CD4-positive, alpha-beta T cell treated with Interleukin-10 for 1 hour (primary cell): ENCODE measurements at places on chromosomes 11 and 22.

- peak; percentile 92 for DNase-seq
These were observed at the start of gene FAM89B for GRCh38 chr11:65572356-65573051. Gene FAM89B (plus strand): TSS chr11:65572538. CDS start chr11:65572670, 132 bp downstream.

GRCh38 chr11:27524155-27524554 is 17.6 kb upstream of the LIN7C start:
- DNase-seq: no peak

DNA sequence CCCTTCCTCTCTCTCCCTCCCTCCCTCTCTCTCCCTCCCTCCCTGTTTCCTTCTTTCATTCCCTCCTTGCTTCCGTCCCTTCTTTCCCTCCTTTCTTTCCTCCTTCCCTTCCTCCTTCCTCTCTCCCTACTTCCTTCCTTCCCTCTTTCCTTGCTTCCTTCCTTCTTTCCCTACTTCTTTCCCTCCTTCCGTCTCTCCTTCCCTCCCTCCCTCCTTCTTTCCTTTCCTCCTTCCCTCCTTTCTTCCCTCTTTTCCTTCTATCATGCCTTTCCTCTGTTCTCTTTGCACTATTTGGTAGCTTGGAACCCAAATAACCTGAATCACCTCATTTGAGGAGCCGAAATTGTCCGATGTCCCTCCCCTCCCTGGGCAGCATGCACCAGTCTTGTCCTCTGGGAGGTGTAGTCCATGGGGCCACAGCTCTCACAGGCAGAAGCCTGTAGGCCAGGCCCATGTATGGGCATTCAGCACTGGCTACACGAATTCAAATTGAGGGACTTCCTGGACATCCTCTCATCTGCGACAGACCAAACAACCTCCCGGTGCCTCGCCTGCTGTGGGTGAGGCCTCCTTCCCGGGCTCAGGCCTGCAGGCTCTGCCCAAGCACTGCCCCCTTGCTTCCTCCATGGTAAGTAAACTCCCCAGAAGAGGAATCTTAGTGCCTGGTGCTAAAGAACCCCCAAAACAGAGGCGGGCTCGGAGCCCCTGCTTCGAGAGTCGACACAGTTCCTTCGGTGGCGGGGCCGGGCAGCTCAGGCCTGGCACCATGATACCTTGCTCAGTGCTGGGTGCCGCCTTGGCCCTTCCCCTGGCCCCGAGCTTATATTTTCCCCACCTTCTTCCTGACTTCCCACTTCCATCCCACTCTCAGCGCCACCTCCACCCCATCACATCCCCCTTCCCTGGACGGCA is 454.1 kb upstream of the CADM1 start:
- DNase-seq: no peak

DNA sequence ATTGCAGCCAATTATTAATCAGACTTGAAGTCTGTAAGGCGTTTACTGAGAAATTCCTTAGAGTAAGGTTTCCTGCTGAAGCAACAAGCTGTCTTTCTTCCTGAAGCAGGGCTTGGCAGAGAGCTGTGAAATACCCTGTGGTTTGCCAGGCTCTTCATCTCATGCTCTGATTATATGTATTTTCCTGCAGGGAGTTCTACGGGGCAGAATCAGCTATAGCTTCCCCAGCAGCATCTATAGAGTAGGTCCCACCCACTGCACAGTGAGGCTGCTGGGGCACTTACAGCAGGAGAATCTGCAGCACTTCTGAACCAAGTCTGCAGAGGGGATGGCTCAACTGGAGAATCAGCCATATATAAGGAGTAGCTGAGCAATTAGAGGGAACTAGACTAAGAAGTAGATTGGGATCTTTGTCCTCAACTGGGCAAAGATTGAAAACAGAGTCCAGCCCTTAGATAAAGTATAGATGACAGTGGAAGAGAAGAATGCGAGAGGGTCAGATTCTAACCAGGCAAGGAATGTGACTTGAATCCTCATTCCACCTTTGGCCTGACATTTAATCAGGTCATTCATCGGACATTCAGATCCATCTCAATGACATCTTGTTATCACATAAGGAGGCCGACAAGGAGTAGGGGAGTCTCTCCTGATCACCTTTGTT is 37.6 kb downstream of the CNTF start:
- DNase-seq: no peak

DNA sequence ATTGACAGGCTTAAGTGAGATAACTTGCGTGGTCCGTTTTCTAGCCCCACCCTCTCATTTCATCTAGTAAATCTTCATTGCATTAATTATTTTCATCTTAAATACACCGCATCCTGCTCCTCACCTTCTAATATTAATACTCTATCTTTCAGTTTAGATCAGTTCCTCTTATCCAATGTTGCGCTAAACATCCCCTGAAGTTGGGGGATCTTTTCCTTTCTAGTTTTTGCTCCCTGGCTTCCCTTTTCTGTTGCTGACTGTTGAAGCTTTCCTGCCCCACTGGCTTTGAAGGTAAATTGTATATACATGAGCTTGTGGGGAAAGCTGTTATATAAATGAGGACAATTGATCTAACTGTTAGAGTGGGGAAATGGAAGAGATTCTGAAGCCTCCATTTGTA is 7.2 kb downstream of the CAT start:
- DNase-seq: no peak

GRCh38 chr22:39994566-39995392 is at the start of gene FAM83F:
Gene FAM83F (plus strand): TSS chr22:39994954. CDS start chr22:39995043, 89 bp downstream.
- DNase-seq: peak; percentile 22

- peak; percentile 44 for DNase-seq
These were observed 33.6 kb downstream of the ASRGL1 start for GRCh38 chr11:62370743-62371440.

DNA sequence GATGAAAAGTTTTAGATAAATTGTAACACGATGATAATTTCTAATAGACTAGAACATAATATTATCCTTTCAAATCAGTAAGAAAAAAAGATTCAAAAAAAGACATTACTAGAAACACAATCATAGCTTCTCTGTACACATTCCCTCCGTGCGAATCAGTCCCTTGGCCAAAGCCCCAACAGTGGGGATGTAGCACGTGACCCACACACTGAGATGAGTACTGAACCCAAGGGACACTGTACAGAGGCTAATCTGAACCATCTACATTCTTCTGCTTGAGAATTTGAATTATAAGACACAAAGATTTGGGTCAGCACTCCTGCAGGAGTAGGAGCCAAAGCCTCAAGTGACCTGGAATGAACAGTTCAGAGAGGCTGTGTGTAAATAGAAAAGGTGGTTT is 353.7 kb downstream of the INSC start:
- no peak for DNase-seq

- DNase-seq: no peak
These were observed 12.2 kb downstream of the CBL start for GRCh38 chr11:119218141-119218878.

DNA sequence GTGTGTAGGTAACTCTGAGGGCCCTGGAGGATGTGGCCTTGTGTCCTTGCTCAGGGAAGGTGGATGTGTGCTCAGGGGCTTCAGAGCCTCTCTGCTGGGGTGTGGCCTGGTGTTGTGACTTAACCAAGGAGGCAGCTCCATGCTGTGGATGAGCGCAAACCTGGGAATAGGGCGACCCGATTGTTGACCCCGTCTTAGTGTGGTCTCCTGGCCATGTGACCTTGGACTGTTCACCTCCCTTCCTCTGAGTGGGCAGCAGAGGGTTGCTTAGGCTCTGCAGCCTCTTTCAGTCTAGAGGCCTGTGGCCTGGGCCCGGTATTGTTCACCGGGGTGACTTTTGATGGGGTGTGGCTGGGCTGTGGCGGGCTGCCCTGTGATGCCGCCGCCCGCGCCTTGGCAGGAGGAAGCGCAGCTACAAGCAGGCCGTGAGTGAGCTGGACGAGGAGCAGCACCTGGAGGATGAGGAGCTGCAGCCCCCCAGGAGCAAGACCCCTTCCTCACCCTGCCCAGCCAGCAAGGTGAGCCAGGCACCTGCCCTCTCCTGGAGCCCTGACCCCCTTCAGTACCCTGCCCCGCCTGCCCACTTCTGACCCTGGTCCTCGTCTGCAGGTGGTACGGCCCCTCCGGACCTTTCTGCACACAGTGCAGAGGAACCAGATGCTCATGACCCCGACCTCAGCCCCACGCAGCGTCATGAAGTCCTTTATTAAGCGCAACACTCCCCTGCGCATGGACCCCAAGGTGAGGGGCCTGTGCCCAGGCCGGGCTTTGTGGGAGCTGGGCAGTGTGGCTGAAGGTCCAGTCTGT is 16.7 kb downstream of the INCENP start:
- DNase-seq: no peak

- DNase-seq: no peak
These were observed 3.4 kb downstream of the TSKU start for GRCh38 chr11:76786441-76787014.

- DNase-seq: no peak
These were observed 71.5 kb upstream of the RTL6 start for GRCh38 chr22:44569561-44569991.

GRCh38 chr11:132106096-132106982 is 735.9 kb downstream of the NTM start:
- no peak for DNase-seq

GRCh38 chr11:115197433-115197832 is 306.8 kb downstream of the CADM1 start:
- DNase-seq: no peak

GRCh38 chr11:133339495-133340140 is 192.7 kb downstream of the OPCML start:
- no peak for DNase-seq

- no peak for DNase-seq
These were observed 90.5 kb upstream of the ARHGAP32 start for GRCh38 chr11:129282634-129283033.

GRCh38 chr11:132094598-132094997 is 724.2 kb downstream of the NTM start:
- no peak for DNase-seq

- DNase-seq: no peak
These were observed 4.8 kb upstream of the ARHGEF12 start for GRCh38 chr11:120331301-120331996.

GRCh38 chr11:133559382-133559781 is 27.1 kb upstream of the OPCML start:
- DNase-seq: no peak

- DNase-seq: no peak
These were observed 17.1 kb downstream of the CXCR5 start for GRCh38 chr11:118900535-118901384.

DNA sequence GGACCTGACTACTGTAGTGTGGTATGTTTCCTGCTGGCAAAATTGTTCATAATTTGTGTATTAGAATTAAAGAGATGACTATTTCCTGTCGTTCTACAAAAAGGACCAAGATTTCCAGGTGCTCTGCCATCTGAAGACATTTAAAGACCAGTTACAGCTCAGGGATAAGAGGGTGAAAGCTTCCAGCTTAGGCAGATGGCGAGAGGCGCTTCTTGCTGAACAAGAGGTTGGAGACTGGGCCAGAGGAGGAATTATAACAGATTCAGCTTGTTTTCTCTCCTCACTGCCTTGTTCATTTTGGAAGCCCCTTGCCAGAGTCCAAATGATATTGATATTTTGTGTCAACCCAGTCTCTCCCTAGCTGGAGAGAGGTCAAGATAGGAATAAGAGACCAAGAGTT is 23.1 kb upstream of the NNMT start:
- DNase-seq: no peak

DNA sequence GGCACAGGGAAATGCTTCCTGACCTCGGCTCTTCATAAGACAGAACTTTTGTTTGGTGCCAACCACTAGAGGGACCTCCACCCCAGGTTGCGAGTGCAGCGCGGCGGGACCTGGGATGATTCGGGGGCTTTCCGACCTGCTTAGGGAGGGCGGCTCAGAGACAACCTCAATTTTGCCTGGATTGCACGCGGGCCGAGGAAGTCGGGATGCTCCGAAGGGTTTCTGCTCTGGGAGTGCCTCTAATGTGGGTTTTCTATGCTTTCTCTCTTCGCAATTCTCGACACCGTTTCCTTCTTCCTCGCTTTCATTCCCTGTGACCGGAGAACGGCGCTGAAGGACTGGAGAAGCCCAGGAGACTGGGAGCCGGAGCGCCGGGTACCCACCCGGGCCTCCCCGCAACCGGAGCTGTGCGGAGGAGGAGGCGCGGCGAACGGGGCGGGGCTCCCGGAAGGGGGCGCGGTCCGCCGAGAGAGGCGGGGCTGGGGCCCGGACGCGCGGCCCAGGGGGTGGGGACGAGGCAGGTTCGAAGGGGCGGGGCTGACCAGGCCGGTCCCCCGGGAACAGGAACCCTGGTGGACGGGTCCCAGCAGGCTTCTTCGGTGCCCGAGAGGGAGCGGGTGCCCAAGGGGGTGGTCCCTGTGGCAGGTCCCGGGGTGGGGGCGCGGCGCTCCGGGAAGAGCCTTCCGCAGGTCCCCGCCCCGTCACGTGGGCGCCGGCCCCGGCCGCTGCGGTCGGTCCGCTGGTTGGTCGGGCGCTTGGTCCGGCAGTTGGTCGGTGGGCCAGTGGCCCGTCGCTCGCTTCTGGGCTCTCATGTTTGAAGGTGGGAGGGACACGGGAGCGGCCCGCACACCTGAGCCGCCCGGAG is at the start of gene PPFIBP2:
PPFIBP2 (plus strand) TSS at position 766 of the 865 bp plus-strand sequence. CDS start 35,477 bp downstream, outside the sequence.
- DNase-seq: peak; percentile 84

DNA sequence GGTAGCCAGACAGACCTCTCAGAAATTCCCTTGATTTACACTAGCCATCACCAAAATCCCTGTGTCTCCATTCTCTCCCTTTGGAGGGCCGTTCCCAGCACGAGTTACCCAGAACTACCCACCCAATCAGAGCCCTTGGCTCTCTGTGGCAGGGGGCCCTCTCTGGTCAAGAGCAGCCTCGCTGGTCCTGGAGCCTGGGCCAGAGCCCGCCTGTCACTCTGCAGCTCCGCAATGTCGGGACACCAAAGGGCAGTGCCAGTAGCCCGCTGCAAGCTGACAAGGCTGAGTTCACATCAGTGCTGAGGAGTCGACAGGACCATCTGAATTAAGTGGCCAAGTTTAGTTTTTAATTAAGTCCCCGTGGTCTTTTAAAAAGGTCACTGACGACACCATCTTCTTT is 241.6 kb downstream of the ST3GAL4 start:
- no peak for DNase-seq

- no peak for DNase-seq
These were observed 6.8 kb downstream of the ALDH3B2 start for GRCh38 chr11:67667490-67668191.

DNA sequence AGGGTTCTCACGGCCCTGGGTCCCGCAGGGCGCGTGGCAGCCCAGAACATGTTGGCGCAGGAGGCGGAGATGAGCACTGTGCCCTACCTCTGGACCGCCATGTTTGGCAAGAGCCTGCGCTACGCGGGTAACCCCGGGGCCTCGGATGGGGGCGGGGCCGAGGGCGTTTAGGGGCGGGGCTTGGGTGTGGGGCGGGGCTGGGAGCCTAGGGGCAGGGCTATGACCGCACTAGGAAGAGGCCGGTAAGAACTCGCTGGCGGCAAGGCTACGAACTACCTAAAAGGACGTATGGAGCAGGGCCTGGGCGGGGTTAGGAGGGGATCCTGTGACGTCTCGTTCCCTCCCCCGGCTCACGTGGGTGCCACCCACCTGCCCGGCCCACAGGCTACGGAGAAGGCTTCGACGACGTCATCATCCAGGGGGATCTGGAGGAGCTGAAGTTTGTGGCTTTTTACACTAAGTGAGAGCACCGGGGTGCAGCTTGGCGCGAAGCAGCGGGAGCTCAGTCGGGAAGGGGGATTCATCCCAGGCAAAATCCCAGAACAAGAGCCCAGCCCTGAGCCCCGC is 2.8 kb upstream of the LZTR1 start:
- DNase-seq: peak; percentile 72
